ENCODE measurements at places on chromosomes 2 and 18. TPM values are rescaled to one million over a fixed set of nuclear protein-coding genes. Genes with fewer than 3 reads are reported as not detected.

GRCh38 chr2:120547662-120548061 lies 188.0 kb upstream of the GLI2 start:
- peaks cover 65% of the 10 kb centered on the region for H3K4me1 ChIP-seq
- DNase-seq: peak; percentile 57
- no peaks in the 10 kb centered on the region for H3K36me3 ChIP-seq
- H3K4me3 ChIP-seq: no peak overlapping the region

GRCh38 chr2:153145470-153145978 lies 333.0 kb downstream of the RPRM start:
- DNase-seq: no peak
- no peaks in the 10 kb centered on the region for H3K36me3 ChIP-seq
- H3K27ac ChIP-seq: no peak overlapping the region
- no peaks in the 10 kb centered on the region for H3K4me1 ChIP-seq
- no peak overlapping the region for H3K4me3 ChIP-seq

DNA sequence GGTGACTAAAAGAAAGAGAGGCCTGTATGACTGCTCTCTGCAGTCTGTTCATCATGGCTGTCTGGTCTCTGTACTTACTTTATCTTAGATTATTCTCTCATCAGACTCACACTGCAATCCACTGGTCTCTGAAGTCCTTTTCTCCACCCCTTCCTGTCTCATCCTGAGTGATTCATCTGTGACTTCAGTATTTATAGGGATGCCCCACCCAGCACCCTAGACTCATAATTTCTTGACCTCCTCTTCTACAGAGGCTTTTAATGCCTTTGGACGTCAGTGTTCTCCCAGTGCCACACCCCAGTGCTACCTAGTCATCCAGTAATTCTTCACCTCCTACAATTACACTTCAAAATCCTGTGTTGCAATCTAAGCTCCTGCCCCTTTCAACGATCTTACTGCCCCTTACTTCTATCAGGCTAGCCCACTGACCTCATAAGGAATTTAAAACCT lies 14.9 kb upstream of the ITPRID2 start:
- H3K4me3 ChIP-seq: no peak overlapping the region
- H3K4me1 ChIP-seq: no peaks in the 10 kb centered on the region
- no peaks in the 10 kb centered on the region for H3K27me3 ChIP-seq
- no peak overlapping the region for H3K27ac ChIP-seq

Gene UBE2E3
- 45.5 TPM for total RNA-seq

- H3K27me3 ChIP-seq: no peaks in the 10 kb centered on the region
- no peaks in the 10 kb centered on the region for H3K36me3 ChIP-seq
- no peak overlapping the region for H3K27ac ChIP-seq
- no peak for DNase-seq
- H3K4me1 ChIP-seq: no peaks in the 10 kb centered on the region
- no peak overlapping the region for H3K4me3 ChIP-seq
These were observed 243.9 kb downstream of the TRIB2 start for GRCh38 chr2:12960671-12961070.

Gene TSPYL6
- not detected for total RNA-seq

Gene PROM2
- 0.06 TPM for total RNA-seq

Data from right lobe of liver (tissue), 6 donors.